ENCODE measurements at places on chromosomes 12 and 14.

DNA sequence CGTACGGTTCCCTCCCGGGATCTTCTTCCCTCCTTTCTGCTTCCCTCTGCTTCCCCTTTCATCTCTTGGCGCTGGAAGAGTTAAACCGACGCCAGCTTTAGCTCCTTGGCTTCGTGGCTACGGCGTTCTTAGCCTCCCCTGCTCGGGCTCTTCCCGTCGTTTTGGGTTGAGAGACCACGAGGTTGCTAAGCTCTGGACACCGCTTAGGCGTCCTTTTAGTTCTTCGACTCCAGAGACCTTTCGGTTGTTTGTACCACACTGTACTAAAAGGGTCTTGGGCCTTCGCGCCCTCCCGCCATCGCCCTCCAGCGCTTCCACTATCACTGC lies 545 bp downstream of the CPSF2 start:
- DNase-seq: no peak

GRCh38 chr12:104454997-104455396 lies 1.8 kb upstream of the CHST11 start:
- no peak for DNase-seq

- DNase-seq: no peak
Observed at GRCh38 chr14:92105893-92106142, 564 bp downstream of the ATXN3 start.

GRCh38 chr14:70069186-70069585 lies 119.6 kb downstream of the SLC8A3 start:
- DNase-seq: no peak

GRCh38 chr14:83825843-83826242 lies 1704.1 kb upstream of the FLRT2 start:
- no peak for DNase-seq

DNA sequence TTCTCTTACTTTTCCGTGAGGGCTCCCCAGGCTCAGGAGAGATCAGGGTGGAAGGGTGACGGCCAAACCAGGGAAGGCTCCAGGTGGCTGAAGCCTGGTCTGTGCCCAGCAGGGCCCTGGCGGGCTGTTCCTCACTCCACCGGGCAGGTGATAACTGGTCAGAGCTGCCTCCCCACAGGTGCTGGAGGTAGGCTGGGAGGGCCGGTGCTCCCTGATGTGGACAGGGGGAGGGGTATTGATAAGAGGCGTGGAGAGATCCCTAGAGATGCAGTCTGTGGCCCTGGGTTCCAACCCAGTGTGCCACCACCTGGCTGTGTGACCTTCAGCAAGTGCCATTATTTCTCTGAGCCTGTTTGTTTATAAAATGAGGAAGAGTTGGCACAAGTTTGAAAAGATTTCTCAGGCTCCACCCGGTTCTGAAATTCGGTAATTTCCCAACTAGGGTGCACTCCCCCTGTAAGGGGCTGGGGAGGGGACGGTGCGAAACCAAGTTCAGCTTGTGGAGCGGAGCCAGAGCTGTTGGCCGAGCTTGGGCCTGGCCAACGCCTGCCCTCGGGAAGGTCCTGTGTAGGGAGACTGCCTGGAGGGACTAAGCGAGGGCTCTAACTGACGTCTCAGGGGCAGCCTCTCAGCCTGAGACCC lies 1.0 kb upstream of the NR4A1 start:
- no peak for DNase-seq

DNA sequence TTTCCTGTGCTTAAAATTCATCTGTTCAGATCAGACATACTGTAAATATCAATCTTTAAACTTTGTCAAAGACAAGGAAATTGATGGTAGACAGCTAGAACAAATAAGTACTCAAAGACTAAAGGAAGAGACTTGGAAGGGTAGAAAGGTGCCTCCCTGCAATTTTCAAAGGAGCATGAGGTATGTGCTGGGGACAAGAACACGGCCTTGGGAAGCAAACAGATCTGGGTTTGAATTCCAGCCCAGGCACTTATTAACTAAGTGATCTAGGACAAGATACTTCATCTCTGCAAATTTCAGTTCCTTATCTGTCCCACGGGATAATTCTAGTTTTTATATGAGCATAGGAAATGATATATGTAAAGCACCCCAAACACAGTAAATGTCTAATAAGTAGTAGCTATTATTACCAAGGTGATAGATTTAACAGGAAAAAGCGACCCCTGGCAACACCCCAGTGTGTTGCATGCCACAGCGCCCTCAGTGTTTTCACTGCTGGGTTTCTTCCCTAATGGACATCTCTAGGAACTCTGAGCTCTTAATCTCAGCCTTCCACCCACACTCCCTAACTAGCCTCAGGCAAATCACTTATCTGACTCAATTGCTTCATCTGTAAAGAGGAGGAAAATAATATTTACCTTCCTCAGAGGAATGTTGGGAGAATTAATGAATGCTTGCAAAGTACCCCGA lies 44.7 kb upstream of the BMP4 start:
- no peak for DNase-seq

All from activated CD4-positive, CD25-positive, alpha-beta regulatory T cell (primary cell).